ENCODE measurements at places on chromosomes 2 and 18. TPM values are rescaled to one million over a fixed set of nuclear protein-coding genes. Genes with fewer than 3 reads are reported as not detected.

RMND5A gene
- 47.0 TPM for total RNA-seq

MAP2 gene
- 10.5 TPM for total RNA-seq

FBXO48 gene
- total RNA-seq, result 1.6 TPM

CWC22 gene
- 17.4 TPM for total RNA-seq

IL36A gene
- not detected for total RNA-seq

ZEB2 gene
- total RNA-seq, result 0.50 TPM

RBMS1 gene
- total RNA-seq, result 54.8 TPM

FOXD4L1 gene
- total RNA-seq, result 0.33 TPM

KCNS3 gene
- total RNA-seq, result 8.0 TPM

PLGLB2 gene
- total RNA-seq, result 3.0 TPM

TOGARAM2 gene
- total RNA-seq, result not detected

TMEM163 gene
- not detected for total RNA-seq

KCNK3 gene
- total RNA-seq, result 0.08 TPM

MC2R gene
- total RNA-seq, result not detected

RNF138 gene
- total RNA-seq, result 26.2 TPM

HOXD12 gene
- total RNA-seq, result not detected

CSRNP3 gene
- 0.59 TPM for total RNA-seq

SNTG2 gene
- total RNA-seq, result not detected

MYOM1 gene
- 0.50 TPM for total RNA-seq

ARMC9 gene
- total RNA-seq, result 20.7 TPM

ALLC gene
- total RNA-seq, result not detected

COL4A3 gene
- not detected for total RNA-seq

ERFE gene
- total RNA-seq, result 1.0 TPM

ACTG2 gene
- 2.2 TPM for total RNA-seq

ALMS1 gene
- 22.8 TPM for total RNA-seq

NT5DC4 gene
- total RNA-seq, result 1.2 TPM

EVX2 gene
- total RNA-seq, result not detected

APCDD1 gene
- total RNA-seq, result 2.4 TPM
